Glutamatergic neuron (in vitro differentiated cells): ENCODE measurements at places on chromosomes 7 and 10.

DNA sequence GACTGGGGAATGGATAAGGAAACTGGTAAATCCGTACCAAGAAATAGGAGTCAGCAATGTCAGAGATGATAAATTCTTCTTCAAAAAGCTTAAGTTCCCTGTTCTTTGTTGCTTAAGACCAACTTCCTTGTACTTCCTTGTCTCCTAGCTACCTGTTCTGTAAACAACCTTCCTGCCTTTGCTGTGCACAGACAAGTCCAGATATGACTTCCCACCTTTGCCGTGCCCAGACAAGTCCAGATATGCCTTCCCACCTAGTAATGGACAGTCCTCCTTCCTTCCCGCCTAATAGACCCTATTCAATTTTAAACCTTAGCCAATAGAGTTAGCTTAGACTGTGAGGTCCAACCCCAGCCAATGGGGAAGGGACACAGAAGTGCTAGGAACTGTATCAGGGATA, 2.5 kb upstream of the ZNF33A start:
- DNase-seq, result no peak

DNA sequence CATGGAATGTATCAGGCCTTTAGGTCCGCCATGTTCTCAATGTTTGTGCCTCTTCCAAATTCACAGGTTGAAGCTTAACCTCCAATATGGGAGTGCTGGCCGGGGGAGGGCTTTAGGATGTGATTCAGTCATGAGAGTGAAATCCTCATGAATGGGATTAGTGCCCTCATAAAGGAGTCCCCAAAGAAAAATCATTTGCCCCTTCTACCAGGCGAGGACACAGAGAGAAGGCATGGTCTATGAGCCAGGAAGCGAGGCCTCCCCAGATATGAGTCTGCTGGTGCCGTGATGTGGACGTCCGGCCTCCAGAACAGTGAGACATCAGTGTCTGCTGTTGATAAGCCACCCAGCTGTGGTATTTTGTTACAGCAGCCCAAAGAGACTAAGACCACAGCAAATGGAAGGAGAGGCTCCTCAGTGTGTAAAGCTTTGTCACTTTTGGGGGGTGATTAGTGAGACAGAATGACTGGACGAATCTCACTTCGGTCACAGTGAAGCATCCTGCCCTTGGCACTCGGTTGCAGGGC, 231.3 kb upstream of the KLF6 start:
- no peak for DNase-seq

DNA sequence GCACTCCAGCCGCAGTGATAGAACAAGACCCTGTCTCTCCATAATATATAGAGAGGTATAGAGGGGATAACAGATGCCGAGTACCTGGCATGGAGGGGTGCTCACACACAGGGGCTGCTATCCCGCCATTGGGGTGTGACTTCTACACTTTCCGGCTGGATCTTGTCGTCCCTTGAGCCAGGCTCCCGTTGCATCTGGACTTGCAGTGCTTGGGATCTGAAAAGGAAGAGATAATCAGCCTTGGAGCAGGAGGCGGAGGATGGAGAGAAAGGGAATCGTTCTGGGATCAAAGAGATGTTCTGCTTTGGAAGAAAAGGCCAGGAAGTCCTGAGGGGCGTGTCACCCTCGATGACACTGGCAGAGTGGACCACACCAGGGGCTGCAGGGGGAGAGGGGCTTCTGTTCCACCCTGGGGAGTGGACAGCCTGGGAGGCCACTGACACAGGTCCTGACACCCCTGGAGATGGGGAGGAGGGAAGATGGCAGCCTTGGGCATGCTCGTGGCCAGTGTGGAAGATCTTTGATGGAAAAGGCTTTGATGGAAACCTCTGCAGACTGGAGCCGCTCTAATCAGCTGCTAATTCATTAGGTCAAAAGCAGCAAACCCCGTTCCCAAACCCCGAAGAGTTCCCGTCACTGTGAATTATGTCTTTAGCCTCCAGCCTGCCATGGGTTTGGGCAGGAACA, 85.1 kb downstream of the CARD11 start:
- no peak for DNase-seq

DNA sequence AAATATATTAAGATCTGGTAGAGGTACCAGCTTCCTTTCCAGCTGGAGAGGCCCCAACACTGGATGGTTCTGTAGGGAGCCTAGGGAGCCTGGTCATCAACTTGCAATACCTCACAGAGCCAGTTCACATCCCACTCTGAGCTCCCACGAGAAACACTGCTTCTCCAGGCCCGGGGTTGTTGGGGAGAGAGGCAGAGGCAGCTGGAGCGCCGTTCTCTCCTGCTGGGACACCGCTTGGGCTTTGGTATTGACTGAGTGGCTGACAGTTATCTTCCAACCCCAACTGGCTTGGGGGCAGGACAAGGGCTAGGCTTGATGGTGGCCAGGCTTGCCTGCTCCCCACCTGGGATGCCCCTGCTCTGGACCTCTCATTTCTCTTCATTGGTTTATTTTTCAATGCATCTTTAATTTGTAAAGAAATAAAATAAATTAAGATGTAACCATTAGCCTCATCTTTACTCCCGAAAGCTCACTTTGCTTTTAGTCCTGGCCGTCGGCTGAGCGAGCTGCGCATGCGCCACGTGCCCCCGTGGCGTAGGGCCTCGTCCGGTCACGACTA, 10.0 kb upstream of the CHCHD1 start:
- peak; percentile 92 for DNase-seq

- no peak for DNase-seq
These were observed 151.0 kb downstream of the PLPP4 start for GRCh38 chr10:120607710-120608703.

GRCh38 chr10:51808187-51808586, 108.8 kb upstream of the CSTF2T start:
- no peak for DNase-seq

DNA sequence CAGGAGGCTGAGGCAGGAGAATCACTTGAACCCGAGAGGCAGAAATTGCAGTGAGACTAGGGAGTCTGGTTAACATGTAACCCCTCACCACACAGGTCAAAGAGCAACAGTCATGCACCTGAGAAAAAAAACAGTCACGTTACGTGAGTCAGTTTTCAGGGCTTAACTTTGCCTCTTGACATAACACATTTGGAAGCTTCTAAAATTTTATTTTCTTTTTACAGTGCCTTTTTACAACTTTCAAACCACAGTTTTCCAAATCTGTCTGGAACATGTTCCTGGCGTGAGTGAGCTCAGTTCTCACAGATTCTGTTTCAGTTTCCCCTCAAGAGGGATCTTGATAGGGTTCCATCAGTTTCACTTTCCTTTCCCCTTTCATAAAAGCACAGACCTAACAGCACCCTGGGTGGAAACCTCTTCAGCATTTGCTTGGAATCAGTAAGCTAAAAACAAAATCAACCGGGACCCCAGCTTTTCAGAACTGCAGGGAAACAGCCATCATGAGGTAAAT, 4.4 kb downstream of the IFIT3 start:
- DNase-seq, result no peak

- peak; percentile 5 for DNase-seq
These were observed 30.3 kb downstream of the GRID1 start for GRCh38 chr10:86336341-86336740.

DNA sequence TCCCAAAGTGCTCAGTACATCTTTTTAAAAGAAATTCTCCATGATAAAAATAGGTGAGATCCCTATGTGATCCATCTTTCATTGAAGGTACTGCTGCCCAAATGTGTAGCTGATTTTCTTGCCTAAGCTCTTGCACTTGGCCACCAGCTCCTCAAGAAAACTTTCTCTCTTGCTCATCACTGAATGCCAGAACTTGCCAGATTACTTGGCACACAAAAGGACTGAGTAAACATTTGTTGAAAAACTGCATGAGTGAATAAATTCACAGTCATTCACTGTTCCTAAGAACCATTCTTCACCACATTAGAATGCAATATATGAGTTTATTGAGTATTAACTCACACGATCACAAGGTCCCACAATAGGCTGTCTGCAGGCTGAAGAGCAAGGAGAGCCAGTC, 99.9 kb downstream of the TRIL start:
- no peak for DNase-seq

DNA sequence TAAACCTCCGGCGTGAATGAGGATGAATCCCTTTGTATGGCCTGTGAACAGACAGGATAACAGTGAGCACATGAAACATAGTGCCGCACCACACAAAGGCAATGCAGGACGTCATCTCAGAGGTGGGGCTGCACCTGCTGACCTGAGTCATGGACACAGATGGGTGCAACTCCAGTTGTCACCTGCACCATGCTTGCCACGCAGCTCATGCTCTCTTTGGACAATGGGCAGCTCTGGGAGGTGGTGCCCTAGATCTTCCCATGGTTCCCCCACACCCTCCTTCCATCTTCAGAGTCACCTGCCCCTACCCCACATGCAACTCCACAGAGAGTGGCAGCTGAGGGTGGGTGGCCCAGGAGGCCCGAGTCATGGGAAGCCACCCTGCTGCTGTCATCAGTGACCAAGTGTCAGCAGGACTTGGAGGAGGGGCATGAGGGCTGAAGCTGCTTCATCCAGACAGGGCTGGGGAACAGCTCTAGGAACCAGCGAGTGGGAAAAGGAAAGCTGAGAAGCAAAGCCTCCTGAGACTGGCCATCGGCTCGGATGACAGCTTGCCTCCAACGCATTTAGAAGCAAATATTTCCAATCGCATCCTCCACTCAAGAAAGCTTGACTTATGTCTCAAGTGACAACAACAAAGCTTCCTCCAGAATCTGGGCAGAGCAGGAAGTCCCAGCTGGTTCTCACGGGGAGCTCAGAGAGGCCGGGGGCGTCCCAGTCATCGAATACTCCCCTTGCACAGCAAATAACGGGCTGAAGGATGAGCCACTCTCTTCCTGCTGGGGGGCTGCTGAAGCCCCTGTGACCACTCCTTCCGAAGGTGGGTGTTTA, 27.1 kb downstream of the VIPR2 start:
- DNase-seq, result no peak

- DNase-seq, result no peak
These were observed 168.4 kb upstream of the IMMP2L start for GRCh38 chr7:111730476-111731300.

DNA sequence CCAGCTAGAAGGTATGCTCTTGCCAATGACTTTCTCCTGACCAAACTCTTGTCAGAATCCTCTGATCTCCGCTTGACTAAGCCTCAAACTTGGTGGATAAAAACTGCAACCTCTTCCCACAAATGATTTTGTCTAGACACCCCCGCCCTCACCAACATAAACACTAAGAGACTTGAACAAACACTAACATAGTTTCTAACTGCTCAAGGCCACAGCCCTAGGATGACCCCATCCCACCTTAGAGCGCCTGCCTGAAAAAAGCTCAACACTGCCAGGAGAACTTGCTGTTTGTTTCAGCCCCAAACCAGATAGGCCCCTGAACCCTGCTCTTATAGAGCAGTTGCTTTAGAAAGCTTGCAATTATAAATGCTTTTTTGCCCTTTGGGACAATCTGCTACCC, 71.8 kb downstream of the LRRN3 start:
- no peak for DNase-seq

DNA sequence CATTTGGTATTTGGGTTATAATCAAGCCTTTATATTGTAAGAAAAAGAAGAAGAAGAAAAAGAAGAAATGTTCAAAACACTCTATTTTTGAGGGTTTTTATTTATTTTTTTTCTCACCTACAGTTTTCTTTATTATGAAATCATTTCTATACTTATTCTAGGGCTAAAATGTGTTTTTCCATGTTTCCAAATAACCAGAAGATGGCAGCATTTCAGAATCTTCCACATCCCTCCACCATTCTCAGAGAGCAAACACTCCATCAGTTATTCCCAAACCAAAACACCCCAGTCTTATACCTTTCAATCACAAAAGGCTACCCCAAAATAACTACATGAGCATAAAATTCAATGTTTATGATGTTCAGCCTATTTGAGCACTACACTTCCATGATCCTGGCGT, 38.7 kb upstream of the PPP1R17 start:
- no peak for DNase-seq

GRCh38 chr10:124238367-124238766, 145.0 kb upstream of the CHST15 start:
- DNase-seq, result no peak

- no peak for DNase-seq
These were observed 49.5 kb downstream of the VSTM2A start for GRCh38 chr7:54591404-54592386.

DNA sequence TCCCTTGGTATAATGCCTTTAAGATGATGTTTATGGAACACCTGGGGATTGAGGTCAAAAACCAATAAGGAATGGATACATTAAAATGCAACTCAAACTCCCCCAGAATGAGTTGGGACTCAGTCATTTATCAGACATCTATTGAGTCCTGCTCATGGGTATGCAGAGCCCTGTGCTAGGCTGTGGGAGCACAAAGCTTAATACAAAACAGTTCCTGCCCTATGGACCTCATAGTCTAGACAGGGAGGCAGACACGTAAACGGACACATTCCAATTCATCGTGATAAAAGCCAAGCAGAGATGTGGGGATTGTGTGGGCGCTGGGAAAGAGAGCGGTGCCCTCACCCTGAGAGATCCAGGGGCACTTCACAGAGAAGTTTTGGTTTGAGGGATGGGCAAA, 181.7 kb downstream of the PTEN start:
- DNase-seq, result no peak

DNA sequence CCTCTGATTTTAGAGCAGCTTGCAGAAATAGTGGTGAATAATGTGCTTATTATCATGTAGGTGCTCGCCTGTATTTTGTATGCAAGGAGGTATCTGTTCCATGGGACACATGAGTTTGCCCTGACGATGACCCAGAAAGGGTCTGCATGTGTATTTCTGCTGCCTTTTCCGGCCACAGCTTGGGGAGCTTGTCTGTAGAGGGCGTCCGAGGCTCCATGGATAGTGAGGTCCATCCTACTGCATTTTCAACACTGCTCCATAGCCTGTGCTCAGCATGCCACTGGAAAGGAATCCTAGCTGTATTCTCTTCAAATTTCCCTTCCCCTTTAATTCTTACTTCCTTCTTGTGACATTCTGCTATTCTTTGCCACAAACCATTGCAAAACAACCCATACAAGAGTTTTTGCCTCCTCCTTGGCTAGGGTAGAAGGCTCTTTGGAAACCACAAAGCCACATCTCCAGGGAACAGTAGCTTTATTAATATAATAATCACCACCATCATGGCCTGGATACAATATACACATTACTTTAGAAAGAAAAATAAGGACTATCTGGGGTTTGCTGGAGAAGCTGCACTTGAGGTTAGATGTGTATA, 127.7 kb downstream of the DYNC1I1 start:
- DNase-seq, result peak; percentile 22

GRCh38 chr7:30285536-30286284, 1.3 kb downstream of the ZNRF2 start:
- peak; percentile 36 for DNase-seq

- no peak for DNase-seq
These were observed 13.7 kb downstream of the CCDC6 start for GRCh38 chr10:59892697-59893096.

- DNase-seq, result no peak
These were observed 493.9 kb downstream of the PLXNA4 start for GRCh38 chr7:132082394-132082793.
